GM23338 (cell line): ENCODE measurements at places on chromosomes 12 and 14. TPM values are rescaled to one million over a fixed set of nuclear protein-coding genes. Genes with fewer than 3 reads are reported as not detected.

The SLC39A2 gene
- total RNA-seq, result not detected in 2 replicates

The SCNN1A gene
- total RNA-seq, result 125 and 134 TPM in 2 replicates

The AACS gene
- total RNA-seq, result 64.4 and 64.5 TPM in 2 replicates

The SDR9C7 gene
- not detected in 2 replicates for total RNA-seq

The LRP1 gene
- 130 and 145 TPM in 2 replicates for total RNA-seq

The DIO2 gene
- total RNA-seq, result 0.17 TPM in 1 of 2 replicates, not detected in the other

The DRAM1 gene
- 5.4 and 5.7 TPM in 2 replicates for total RNA-seq

The LPAR5 gene
- total RNA-seq, result 0.38 and 0.89 TPM in 2 replicates

The C12orf54 gene
- total RNA-seq, result not detected in 2 replicates

The GYS2 gene
- not detected in 2 replicates for total RNA-seq

The ERO1A gene
- total RNA-seq, result 40.7 and 44.7 TPM in 2 replicates

The IQSEC3 gene
- 2.1 and 3.8 TPM in 2 replicates for total RNA-seq

The MEG3 gene
- total RNA-seq, result not detected in 2 replicates

The PTCSC3 gene
- total RNA-seq, result not detected in 2 replicates

The GDF3 gene
- total RNA-seq, result 15.3 and 19.3 TPM in 2 replicates

The TMEM260 gene
- 13.2 and 22.9 TPM in 2 replicates for total RNA-seq

The AKAP5 gene
- 3.2 and 3.4 TPM in 2 replicates for total RNA-seq

The PLCZ1 gene
- total RNA-seq, result not detected in 2 replicates

The CEBPE gene
- not detected in 2 replicates for total RNA-seq

The KCNMB4 gene
- 14.7 and 18.0 TPM in 2 replicates for total RNA-seq

The SLC17A8 gene
- total RNA-seq, result 0.24 TPM in 1 of 2 replicates, not detected in the other

The FITM1 gene
- not detected in 2 replicates for total RNA-seq

The SERPINA3 gene
- total RNA-seq, result not detected in 2 replicates

The PLEKHD1 gene
- total RNA-seq, result 0.28 and 0.35 TPM in 2 replicates

The KMT2D gene
- 86.1 and 120 TPM in 2 replicates for total RNA-seq

The ACVRL1 gene
- 0.28 and 0.62 TPM in 2 replicates for total RNA-seq

The TGM1 gene
- 0.39 and 0.63 TPM in 2 replicates for total RNA-seq

The TSPAN19 gene
- total RNA-seq, result 0.50 and 0.80 TPM in 2 replicates

The CNPY2 gene
- total RNA-seq, result 107 and 119 TPM in 2 replicates

The EPS8 gene
- 3.5 and 7.3 TPM in 2 replicates for total RNA-seq

The BICDL1 gene
- 25.7 and 30.3 TPM in 2 replicates for total RNA-seq

The AMN gene
- total RNA-seq, result 0.16 and 0.69 TPM in 2 replicates

The ISCU gene
- 88.0 and 123 TPM in 2 replicates for total RNA-seq

The CPM gene
- total RNA-seq, result 0.16 and 5.8 TPM in 2 replicates

The KIF26A gene
- total RNA-seq, result 82.9 and 103 TPM in 2 replicates

The SYNDIG1L gene
- total RNA-seq, result 1.6 and 2.1 TPM in 2 replicates

The CACNA1C gene
- total RNA-seq, result 0.82 and 2.1 TPM in 2 replicates

The HOXC5 gene
- not detected in 2 replicates for total RNA-seq

The PLA2G1B gene
- not detected in 2 replicates for total RNA-seq

The RTL1 gene
- total RNA-seq, result not detected in 2 replicates
